Right lobe of liver (tissue), 6 donors: ENCODE measurements at places on chromosomes 5 and 9. TPM values are rescaled to one million over a fixed set of nuclear protein-coding genes. Genes with fewer than 3 reads are reported as not detected.

Gene PCDHA6
- not detected for total RNA-seq

Gene CCDC192
- not detected for total RNA-seq

Gene AK8
- not detected for total RNA-seq

Gene PGM5
- total RNA-seq, result 3.5 TPM

Gene CRHBP
- 117 TPM for total RNA-seq

Gene GPR21
- total RNA-seq, result not detected

Gene KCNV2
- not detected for total RNA-seq

Gene FOXD4L5
- total RNA-seq, result not detected

Gene GOLM1
- total RNA-seq, result 17.1 TPM

Gene WNK2
- total RNA-seq, result 0.43 TPM

Gene NR6A1
- total RNA-seq, result 1.9 TPM
